CD4-positive, CD25-positive, alpha-beta regulatory T cell (primary cell): ENCODE measurements at places on chromosomes 1 and 21. TPM values are rescaled to one million over a fixed set of nuclear protein-coding genes. Genes with fewer than 3 reads are reported as not detected.
A peak's percentile ranks its signal among the peaks of the same experiment; 100 is the strongest.

The CD84 gene
- total RNA-seq: 135 TPM

DNA sequence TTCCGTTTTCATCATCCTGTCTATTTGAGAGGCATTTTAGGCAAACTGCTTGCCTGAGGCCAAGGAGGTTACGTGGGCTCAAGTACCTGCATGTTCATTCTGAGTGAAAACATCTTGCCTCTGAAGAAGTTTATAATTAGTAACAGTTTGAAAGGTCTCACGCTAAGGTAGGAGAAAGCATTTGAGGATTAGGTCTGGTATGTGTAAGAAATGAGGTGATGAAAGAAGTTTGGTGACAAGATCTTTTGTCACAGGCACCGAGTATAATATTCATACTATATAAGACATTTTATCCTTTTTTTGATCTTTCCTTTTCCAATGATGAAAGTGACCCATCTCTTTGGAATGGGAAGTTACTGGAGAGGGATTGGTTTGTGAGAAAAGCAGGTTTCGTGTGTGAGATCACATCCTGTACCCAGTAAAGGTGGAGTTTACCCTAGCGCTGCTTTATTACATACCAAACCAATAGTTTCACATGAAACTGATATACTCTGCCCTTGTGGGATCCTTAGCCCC is 98.7 kb upstream of the PDC start:
- DNase-seq: no peak

- peak; percentile 80 for DNase-seq
Measured at GRCh38 chr1:18926315-18927081, 24.1 kb upstream of the ALDH4A1 start.

- DNase-seq: no peak
Measured at GRCh38 chr1:25618433-25618808, 1.8 kb downstream of the MAN1C1 start.

DNA sequence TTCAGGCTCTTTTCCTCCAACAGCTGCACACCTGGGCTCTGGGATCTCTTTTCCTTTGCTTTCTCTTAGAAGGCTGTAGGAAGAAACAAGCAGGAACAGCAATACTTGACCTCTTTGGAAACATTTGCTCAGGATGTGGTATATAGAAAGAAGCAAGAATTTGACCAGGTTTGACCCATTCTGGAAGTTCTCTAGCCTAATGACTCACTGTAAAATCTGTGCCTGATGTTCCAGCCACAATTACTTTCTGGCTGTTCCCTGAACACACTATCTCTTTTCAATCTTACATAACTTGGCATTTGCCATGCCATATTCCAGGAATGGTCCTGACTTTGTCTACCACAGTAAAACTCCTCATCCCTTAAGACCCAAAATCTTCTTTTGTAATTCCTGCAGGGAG is 419.9 kb upstream of the DAB1 start:
- no peak for DNase-seq

DNA sequence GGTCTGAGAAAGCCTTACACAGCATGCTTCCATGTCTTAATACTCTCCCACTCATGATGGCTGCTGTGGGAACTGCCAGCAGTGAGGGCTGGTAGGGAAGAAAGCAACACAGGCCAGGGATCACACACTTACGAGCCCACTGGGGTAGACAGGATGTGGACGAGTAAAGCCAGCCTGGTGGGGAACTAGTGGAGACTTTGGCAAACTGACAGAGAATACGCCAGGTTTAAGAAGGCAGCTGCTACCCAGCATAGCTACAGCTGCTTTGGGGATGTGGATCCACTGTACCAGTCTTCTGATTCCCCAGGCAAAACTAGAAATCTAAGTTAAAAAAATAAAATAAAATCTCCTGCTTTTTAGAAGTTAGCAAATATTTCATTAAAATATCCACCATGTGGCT is 664.0 kb downstream of the SMYD3 start:
- DNase-seq: no peak

- DNase-seq: no peak
Measured at GRCh38 chr1:162323023-162323422, 53.6 kb downstream of the SPATA46 start.

- DNase-seq: no peak
Measured at GRCh38 chr1:88984569-88984968, 7.9 kb downstream of the KYAT3 start.

DNA sequence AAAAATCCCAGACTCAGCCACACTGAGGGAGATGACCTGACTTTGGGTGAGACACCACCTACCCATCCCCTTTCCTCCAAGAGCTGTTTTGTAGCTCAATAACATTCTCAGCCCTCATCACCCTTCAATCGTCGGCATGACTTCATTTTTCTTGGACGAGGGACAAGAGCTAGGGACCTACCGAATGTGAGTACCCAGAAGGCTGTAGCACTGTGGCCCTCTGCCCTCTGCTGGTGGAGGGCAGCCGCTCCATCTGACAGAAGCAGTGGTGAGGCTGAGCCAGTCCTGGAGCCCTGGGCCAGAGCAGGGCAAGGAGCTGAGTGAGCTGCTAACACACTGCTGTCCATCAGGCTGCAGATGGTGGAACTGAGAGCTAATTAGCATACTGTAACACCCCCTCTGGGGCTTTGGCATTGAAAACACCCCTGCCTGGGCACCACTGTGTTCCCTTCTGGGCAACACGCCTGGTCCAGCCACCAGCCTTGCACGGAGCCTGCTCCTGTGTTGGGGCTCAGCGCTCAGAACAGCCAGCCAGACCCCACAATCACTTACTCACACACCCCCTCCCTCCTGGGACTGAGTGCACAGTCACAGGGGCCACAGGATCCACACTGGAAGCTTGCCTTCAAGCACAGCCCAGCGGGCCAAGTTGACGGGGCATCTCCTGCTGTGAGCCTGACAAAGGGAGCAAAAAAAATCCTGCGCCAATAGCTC is 18.3 kb upstream of the ALPL start:
- no peak for DNase-seq

The OPTC gene
- total RNA-seq: not detected

The C1QB gene
- total RNA-seq: not detected

The FCN3 gene
- total RNA-seq: not detected

The ZSWIM5 gene
- total RNA-seq: 0.10 TPM

The OR6K3 gene
- total RNA-seq: not detected

The OR6N1 gene
- not detected for total RNA-seq

GRCh38 chr1:66947267-66947666 is 22.5 kb downstream of the MIER1 start:
- no peak for DNase-seq

GRCh38 chr1:68180441-68181164 is 51.7 kb downstream of the WLS start:
- DNase-seq: no peak

The CLCA4 gene
- not detected for total RNA-seq

GRCh38 chr1:86429835-86430234 is 5.9 kb downstream of the CLCA2 start:
- DNase-seq: no peak

DNA sequence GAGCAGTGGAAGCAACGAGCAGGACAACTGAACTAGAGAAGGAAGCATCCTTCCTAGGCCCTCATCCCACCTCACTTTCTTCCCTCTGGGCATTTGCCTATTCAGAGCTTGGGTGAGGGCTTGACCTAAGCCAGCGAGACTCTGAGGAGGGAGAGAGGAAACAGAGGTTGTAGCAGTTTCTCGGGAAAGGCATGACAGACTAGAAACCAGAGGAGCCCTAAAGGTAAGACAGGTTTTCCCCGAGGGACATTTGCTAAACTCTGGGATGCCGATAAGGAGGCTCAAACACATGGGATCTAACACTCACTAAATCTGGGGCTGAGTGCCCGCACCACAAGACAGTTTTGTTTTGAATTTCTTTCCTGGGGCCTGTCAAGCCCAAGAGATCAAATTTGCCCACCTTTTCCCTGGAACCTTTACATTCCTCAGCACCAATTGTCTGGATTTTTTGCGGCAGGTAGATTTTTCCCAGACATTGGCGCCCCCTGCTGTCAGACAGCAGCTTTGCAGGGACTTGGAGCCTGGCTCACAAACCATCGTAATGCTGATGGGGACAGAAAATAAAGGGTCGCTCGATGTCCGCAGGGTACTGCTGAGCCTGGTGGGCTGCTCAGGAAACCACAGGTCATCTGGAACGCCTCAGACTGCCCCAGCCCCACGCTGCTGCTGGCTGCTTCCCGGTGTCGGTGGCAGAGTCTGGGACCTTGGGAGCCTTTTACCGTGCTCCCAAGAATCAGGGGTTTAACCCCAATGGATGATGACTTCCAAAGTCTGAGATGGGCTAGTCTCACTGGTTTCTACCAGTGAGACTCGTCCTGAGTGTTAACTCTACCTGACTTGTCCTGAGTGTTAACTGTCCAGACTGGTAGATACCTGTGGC is 23.4 kb upstream of the TSPAN2 start:
- peak; percentile 46 for DNase-seq

- no peak for DNase-seq
Measured at GRCh38 chr1:193392686-193393085, 206.3 kb upstream of the B3GALT2 start.

- no peak for DNase-seq
Measured at GRCh38 chr1:92091625-92092024, 11.5 kb downstream of the BTBD8 start.

DNA sequence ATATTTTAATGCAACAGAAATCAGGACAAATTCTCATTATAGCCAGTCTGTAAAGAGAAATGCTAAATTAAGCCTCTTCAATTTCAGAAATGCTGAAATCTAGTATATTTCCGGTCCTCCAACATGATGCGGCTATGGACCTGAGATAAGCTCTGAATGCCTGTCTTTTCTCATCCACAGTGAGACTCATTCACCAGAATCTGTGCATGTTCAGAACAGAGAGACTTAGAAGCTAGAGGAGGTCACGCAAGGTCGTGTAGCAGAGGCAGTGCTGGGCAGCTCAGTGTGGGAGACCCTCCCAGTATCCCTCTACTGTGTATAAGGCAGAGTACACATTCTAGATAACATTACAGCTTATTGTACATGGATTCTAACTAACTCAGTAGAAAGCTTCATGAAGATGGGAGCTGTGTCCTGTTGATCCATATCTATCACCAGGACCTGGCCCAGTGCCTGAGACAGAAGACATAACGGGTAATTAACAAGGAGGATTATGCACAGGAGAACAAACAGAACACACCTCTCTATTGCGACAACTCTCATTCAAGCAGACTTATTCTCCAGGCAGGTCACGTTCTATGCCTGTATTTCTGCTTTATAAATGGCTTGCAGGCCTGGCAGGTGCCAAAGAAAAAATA is 97.0 kb upstream of the COA6 start:
- no peak for DNase-seq

DNA sequence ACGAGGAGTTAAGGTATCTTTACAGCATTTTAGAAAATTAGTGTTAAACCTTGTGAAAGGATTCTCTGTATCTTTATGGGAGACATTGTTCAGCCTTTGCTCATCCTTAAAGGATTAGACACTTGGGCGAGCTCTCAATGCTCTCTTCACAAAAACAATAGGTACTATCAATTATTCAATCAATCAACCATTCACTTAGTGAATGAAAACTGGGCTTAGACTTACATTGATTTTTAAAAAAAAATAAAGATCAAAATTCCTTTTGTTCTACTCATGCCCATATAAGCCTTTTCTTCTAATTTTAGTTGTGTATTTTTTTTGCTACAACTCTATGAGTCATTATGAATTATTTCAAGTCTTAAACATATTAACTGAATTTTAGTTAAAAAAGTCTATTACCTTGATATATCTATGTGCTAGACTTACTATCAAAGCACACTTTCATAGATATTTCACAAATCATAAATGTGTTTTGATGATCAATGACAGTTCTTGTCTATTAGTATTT is 181.2 kb downstream of the DPYD start:
- no peak for DNase-seq

- DNase-seq: no peak
Measured at GRCh38 chr1:167491586-167492461, 26.5 kb downstream of the CD247 start.

- no peak for DNase-seq
Measured at GRCh38 chr1:228792601-228793000, 57.3 kb downstream of the RHOU start.

The PRR9 gene
- not detected for total RNA-seq

DNA sequence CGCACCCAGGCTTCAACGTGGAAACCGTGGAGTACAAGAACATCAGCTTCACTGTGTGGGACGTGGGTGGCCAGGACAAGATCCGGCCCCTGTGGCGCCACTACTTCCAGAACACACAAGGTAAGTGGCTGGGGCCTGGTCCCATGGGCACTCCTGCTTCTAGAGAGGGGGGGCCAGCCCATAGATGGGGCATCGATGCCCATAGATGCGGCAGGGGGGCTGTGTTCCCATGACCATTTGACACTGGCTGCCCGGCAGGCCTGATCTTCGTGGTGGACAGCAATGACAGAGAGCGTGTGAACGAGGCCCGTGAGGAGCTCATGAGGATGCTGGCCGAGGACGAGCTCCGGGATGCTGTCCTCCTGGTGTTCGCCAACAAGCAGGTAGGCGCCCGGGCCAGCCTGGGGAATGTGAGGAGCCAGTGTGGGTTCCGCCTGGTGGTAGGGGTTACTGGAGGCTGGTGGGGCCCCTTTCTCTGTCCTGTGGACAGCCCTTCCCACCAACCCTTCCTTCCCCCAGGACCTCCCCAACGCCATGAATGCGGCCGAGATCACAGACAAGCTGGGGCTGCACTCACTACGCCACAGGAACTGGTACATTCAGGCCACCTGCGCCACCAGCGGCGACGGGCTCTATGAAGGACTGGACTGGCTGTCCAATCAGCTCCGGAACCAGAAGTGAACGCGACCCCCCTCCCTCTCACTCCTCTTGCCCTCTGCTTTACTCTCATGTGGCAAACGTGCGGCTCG is 5.6 kb downstream of the C1orf35 start:
- DNase-seq: no peak
